ENCODE measurements at places on chromosomes 3 and 15. TPM values are rescaled to one million over a fixed set of nuclear protein-coding genes. Genes with fewer than 3 reads are reported as not detected.
A peak's percentile ranks its signal among the peaks of the same experiment; 100 is the strongest.

DNA sequence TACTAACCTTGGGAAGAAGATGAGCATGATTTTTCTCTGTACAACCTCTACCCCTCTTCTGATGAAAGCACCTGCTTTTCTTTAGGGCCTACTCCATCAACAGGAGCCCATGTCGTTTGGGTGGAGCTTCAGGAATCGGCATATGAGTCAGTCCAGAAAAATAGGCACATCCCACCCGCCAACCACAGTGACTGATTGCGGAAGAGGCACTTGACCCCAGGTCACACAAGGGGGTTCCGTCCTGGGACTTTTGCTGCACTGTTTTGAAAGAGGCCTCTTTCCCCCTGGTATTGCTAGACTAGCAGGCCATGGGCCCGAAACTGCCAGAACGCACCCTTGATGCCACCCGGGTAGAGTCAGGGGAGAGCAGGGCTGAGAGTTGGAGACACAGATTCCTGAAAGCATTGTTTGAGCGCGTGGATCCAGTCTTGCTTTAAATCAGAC, 19.3 kb upstream of the NRROS start:
- no peak overlapping the region for H3K4me3 ChIP-seq
- no peaks in the 10 kb centered on the region for H3K27me3 ChIP-seq
- H3K4me1 ChIP-seq: peaks cover 19% of the 10 kb centered on the region
- no peaks in the 10 kb centered on the region for H3K36me3 ChIP-seq

- no peaks in the 10 kb centered on the region for H3K27me3 ChIP-seq
- peaks cover 62% of the 10 kb centered on the region for H3K4me1 ChIP-seq
- peak overlapping the region; percentile 76 for H3K27ac ChIP-seq
- peak; percentile 91 for DNase-seq
- no peaks in the 10 kb centered on the region for H3K36me3 ChIP-seq
Measured at GRCh38 chr3:45596290-45596791, 1.8 kb downstream of the LIMD1 start.

GRCh38 chr3:150887031-150887430, 18.2 kb downstream of the MINDY4B start:
- H3K4me1 ChIP-seq: no peaks in the 10 kb centered on the region
- no peaks in the 10 kb centered on the region for H3K36me3 ChIP-seq
- H3K4me3 ChIP-seq: no peak overlapping the region
- no peak overlapping the region for H3K27ac ChIP-seq

- no peaks in the 10 kb centered on the region for H3K27me3 ChIP-seq
- no peaks in the 10 kb centered on the region for H3K4me1 ChIP-seq
- no peak for DNase-seq
Measured at GRCh38 chr3:62414786-62415185, 41.4 kb upstream of the FEZF2 start.

DNA sequence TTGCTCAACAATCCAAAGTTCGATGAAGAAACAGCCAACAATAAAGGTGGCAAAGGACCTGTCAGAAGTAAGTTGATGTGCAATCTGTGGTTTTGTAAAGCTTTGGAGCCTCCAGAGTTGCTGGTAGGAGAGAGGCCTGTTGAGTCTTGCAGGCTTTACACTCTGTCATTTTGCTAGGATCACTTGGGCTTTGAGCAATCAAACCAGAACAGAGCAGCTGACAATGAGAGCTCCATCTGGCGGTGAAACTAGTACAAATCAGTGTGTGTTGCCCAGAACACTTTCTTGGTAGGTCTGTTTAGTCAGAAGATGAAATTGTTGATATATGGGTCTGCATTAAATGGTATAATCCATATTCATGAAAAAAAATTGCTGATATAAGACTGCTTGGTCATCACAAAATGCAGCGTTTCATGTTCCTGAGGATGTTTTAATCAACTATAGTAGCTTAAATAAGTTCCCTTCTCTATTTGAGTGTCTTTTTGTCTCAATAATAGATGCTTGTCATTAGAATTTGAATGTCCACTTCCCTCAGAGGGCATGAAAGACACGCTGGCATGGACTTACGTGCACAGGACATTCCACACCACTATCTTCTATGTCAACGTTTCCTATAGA, 25.7 kb downstream of the TMOD2 start:
- H3K27ac ChIP-seq: no peak overlapping the region
- no peaks in the 10 kb centered on the region for H3K27me3 ChIP-seq
- no peak overlapping the region for H3K4me3 ChIP-seq
- DNase-seq: peak; percentile 79

- H3K36me3 ChIP-seq: no peaks in the 10 kb centered on the region
- H3K27me3 ChIP-seq: no peaks in the 10 kb centered on the region
- no peaks in the 10 kb centered on the region for H3K4me1 ChIP-seq
- H3K27ac ChIP-seq: no peak overlapping the region
- no peak for DNase-seq
Measured at GRCh38 chr15:91472316-91472756, 372.3 kb downstream of the SV2B start.

- no peaks in the 10 kb centered on the region for H3K27me3 ChIP-seq
- no peak overlapping the region for H3K4me3 ChIP-seq
- H3K27ac ChIP-seq: no peak overlapping the region
- DNase-seq: no peak
Measured at GRCh38 chr3:131393051-131393450, 11.5 kb downstream of the NUDT16 start.

- no peak for DNase-seq
- no peaks in the 10 kb centered on the region for H3K27me3 ChIP-seq
- no peak overlapping the region for H3K27ac ChIP-seq
- no peaks in the 10 kb centered on the region for H3K36me3 ChIP-seq
- no peak overlapping the region for H3K4me3 ChIP-seq
Measured at GRCh38 chr3:15102836-15103235, 3.9 kb upstream of the RBSN start.

- H3K27me3 ChIP-seq: no peaks in the 10 kb centered on the region
- no peak overlapping the region for H3K27ac ChIP-seq
- DNase-seq: no peak
Measured at GRCh38 chr15:67753891-67754290, 71.4 kb upstream of the SKOR1 start.

DNA sequence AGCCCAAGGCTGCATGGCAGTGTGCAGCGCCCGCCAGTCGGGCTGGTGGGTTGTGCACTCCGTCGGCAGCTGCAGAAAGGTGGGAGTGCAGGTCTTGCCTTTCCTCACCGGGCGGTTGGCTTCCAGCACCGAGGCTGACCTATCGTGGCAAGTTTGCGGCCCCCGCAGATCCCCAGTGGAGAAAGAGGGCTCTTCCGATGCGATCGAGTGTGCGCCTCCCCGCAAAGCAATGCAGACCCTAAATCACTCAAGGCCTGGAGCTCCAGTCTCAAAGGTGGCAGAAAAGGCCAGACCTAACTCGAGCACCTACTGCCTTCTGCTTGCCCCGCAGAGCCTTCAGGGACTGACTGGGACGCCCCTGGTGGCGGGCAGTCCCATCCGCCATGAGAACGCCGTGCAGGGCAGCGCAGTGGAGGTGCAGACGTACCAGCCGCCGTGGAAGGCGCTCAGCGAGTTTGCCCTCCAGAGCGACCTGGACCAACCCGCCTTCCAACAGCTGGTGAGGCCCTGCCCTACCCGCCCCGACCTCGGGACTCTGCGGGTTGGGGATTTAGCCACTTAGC, 4.3 kb downstream of the ISL2 start:
- peaks cover 6% of the 10 kb centered on the region for H3K27me3 ChIP-seq
- H3K4me3 ChIP-seq: peak overlapping the region; percentile 73
- peaks cover 78% of the 10 kb centered on the region for H3K4me1 ChIP-seq
- H3K27ac ChIP-seq: no peak overlapping the region

CDHR4 gene
- 0.32 TPM for total RNA-seq

EBLN2 gene
- total RNA-seq: 10.2 TPM

ALDH1A2 gene
- not detected for total RNA-seq

All from B cell (primary cell).